ENCODE measurements at places on chromosomes 2 and 18.

DNA sequence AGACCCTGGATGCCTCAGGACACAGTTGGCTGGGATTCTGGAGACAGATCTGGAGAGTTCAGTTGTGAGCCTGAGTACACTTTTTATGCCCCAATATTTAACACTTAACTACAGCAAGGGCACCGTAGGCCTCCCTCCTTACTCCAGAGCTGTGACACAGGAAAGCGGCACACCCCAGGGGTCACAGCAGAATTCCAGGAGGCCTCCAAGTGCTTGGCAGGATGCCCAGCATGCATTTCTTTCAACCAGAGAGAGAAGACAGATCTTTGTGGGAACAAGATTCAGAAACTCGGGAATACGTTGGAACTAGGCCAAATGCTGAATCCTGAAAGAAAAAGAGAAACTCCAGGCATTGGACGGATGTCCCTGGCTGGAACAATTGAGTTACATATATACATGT lies 199.2 kb upstream of the NT5C1B start:
- DNase-seq: no peak

DNA sequence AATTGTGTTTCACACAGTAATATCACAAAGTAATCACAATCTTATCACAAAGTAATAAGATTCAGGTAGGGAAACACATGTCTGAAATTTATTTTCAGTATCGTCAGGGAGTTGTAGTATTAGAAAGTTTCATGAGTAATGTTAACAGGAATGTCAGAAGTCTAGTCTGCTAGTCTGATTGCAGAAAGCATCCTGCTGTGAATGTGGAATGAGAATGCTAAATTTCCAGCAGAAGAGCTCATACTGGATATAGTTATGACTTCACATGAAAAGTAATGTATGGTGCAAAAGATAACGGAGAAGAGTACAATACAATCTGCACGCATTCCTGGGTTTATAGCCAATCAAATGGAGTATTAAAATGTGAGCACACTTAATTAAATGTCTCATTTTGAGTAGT lies 494.7 kb upstream of the SETBP1 start:
- no peak for DNase-seq

DNA sequence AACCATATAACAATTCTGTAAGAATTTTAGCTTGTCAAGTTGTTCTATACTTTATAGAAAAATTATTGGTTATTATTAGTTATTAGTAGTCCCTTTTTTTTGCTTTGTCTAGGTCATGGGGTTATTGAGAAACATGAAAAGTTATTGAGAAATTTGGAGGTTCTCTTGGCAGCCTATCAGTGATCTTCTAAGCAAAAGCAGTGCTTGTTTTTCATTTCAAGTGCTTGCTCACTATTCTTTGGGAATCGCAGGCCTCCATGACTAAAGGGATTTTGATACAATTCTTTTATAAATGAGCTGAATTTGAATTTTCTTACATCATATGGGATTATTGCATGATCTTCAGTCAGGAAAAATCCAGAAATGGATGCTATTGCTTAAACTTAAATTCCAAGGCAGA lies 25.8 kb downstream of the PLEKHA3 start:
- DNase-seq: no peak

DNA sequence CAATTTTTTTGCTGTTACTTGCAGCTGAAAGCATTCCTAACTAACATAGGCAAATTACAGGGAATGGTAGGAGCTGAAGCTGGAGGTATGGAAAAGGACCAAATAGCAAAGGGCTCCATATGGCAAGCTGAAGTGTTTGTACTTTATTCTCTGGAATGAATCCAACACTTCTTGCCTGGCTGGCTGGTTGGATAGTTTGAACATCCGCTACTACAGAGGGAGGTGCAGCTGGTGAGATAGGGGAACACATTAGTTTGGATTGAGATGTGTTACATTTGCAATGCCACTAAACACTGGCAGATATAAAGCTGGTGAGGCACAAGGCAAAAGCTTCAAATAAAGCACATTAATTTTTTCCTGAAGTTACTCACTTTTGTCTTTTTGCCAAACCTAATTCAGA lies 291.5 kb downstream of the SP3 start:
- no peak for DNase-seq

GRCh38 chr18:3411854-3412268 lies 38.1 kb upstream of the TGIF1 start:
- no peak for DNase-seq

DNA sequence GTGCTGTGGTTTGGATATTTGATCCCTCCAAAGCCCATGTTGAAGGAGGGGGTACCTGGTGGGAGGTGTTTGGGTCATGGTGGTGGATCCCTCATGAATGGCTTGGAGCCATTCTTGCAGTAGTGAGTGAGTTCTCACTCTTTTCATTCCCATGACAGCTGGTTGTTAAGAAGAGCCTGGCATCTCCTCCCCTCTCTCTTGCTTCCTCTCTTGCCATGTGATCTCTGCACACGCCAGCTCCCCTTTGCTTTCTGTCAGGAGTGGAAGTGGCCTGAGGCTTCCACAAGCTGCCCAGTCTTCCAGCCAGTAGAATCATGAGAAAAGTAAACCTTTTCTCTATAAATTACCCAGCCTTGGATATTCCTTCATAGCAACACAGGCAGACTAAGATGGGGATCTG lies 8.6 kb downstream of the ADD2 start:
- no peak for DNase-seq

- no peak for DNase-seq
These were observed 259.2 kb upstream of the SLC14A2 start for GRCh38 chr18:45355944-45356520.

DNA sequence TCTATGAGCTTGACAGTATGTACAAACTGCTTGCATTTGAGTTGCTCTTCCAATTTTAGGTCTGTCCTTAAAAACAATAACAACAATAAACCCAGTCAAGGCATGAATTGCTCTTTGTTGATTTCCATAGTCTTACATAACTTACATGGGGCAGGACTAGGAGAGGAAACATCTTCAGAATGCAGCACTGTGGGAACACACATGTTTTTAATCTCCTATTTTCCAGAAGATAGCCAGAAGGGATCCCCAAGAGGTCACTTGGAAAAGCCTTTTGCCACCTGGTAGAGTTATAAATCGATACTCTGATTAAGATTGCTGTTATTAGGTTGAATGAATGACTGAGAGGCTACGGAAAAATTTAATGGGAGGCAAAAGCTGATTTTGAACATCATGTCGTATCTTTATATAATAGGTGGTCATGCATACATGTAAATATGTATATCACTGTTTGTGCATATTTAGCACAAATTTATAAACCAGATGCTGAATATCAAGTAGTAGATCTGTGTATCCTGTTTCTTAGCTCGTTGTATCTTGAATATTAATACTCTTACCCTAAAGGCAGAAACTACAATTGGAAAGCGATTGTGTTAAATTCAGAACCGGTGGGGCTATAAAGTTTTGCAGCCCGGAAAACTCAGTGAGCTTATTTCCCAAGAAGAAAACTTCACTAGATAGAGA lies 479.4 kb upstream of the TCF4 start:
- DNase-seq: no peak

DNA sequence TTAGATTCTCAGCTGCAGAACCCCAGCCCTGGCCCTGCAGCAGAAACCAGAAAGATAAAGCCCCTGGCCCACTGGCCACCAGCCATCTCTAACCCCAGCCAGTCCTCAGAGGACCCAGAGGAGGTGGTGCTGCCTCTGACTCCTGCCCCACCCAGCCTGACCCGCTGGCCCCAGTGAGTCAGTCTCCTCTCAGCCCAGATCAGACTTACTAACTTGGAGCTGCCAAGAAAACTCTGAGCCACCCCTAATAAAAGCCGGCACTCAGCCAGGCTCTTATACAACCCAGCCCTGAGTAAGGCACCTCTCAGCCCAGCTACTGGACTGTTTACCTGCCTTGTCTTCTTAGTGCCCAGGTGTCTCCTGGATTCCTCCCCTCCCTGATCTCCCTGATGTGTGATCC lies 2.0 kb downstream of the SLC14A2 start:
- no peak for DNase-seq

- no peak for DNase-seq
These were observed 125.8 kb upstream of the CDH19 start for GRCh38 chr18:66729442-66730239.

DNA sequence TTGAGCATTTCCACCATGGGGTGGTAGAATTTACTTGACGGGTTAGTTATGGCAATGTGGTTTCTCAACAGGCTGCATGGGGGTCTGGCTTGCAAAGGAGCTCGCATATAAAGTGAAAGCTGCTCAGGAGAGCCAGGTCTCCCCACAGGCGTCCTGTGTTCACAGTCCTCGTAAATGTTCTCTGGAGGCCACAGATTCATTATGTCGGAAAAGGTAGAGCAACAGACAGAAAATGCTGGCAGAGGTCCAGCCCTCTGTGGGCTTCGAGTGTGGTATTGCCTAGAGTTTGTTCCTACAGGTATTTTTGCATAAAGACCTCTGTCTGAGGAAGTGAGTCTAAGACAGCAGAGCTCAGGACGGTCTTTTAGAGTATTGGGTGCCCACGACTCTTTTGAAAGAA lies 96.4 kb downstream of the CDCA7 start:
- no peak for DNase-seq

DNA sequence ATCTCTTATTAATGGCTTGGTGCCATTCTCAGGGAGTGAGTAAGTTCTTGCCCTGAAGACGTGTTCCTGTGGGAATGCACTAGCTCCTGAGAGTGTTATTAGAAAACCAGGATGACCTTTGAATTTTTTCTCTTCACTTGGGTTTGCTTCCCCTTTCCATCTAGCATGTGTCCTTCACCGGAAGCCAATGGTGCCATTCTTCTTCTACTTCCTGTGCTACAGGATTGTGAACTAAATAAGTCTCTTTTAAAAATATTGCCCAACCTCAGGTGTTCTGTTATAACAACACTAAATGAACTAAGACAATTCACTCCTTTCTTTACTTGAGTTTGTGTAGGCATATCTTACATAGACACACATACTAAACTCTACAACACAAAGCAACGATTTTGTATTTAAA lies 447.0 kb downstream of the SOX11 start:
- DNase-seq: no peak

DNA sequence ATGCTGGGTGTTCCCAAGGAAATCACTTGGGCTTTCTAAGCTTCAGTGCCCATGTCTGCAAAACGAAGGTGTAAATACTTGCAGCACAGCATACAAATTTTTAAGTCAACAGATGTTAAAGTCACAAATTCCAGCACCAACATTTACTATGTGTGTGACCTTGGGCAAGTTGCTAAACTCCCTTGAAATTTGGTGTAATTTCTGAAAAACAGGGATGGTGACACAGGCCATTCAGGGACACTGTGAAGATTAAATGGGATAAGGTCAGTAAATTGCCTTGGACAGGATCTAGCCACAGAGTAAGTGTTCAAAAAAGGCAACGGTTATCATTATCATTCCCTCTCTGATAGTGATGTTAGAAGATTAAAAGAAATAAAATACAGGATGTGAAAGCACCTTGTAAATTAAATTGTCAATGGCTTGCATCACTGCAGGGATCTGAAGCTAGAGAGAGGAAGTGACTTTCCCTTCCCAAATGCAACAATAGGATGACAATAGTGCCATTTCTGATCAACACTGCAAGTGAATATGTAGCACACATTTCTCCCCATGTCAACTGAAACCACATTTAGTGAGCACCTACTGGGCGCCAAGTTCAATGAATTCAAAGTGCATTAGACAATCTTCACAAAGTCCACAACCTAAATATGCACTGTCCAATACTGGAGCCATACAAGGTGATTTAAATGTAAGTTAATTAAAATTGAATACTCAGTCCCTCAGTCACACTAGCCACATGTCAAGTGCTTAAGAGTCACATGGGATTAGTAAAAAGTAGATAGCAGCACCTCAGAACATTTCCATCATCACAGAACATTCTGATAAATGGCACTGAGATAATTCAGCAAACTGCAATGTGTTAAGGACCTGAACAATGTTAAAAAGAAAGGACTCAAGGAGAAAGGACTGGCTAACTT lies 81.2 kb downstream of the STK39 start:
- no peak for DNase-seq

GRCh38 chr2:226483745-226484619 lies 315.6 kb downstream of the IRS1 start:
- DNase-seq: no peak

DNA sequence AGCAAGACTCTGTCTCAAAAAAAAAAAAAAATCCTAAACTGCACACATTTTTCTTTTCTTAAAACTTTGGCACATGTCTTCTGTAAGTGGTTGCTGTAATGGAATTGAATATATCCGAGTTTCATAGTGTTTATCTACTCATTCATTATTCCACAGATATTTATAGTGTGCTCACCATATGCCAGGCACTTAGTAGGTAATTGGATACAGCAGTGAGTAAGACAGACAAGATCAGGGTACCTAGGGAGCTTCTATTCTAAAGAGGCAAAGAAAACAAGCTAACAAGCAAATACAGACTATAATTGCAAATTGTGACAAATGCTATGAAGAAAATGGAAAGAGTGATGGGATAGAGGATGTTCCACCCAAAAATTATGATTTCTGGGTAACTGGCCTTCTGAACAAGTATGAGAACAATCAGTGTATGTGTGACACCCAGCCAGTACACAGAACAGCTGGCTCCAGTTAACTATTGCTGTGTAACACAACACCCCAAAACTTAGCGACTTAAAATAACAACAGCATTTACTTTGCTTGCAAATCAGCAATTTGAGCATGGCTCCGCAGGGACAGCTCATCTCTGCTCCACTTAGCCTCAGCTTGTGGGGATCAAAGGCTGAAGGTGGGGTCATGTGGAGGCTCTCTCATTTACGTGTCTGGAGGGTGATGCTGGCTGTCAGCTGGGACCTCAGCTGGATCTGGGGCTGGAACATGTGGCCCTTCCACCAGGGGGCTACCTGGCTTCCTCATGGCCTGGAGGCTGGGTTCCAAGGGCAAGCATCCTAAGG lies 224.9 kb downstream of the INSIG2 start:
- no peak for DNase-seq

GRCh38 chr2:104734937-104735586 lies 118.9 kb upstream of the POU3F3 start:
- DNase-seq: no peak

- no peak for DNase-seq
These were observed 267.9 kb downstream of the SOX11 start for GRCh38 chr2:5959836-5960820.

GRCh38 chr2:239457586-239458445 lies 57.0 kb upstream of the HDAC4 start:
- no peak for DNase-seq

DNA sequence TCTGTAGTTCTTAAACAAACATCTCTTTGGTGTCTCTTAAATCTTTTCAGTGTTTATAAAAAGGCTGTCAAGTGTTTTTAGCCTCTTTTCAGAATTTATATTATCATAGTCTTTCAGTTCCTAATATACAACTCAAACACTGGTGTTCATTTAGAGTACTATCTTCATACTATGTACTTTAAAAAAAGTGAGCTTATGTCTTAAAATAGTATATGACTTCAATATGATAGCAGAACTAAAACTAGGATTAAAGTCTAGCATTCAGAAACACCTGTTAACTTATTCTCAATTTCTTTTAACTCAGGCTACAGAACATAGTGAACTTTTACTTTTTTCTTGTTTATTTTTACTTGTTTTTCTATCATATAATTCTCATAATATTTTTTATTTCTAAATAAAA lies 14.7 kb upstream of the IKZF2 start:
- DNase-seq: no peak
